ENCODE measurements at places on chromosomes 6 and 20.

DNA sequence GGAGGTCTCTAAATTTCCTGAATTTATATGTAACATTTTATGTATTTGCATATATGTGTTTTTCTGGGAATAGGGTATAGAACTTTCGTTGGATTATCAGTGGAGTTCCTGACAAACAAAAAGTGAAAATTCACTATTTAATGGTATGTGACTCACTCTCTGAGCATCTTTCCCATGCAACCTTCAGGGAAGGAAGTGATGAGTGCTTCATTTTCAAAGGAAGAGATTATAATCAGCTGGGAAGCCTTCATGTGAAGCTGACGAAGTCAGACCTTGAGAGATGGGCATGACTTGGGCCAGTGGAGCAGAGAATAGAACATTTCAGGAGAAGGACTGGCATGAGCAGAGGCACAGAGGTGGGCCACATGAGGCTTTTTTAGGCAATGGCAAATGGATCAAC is 72.7 kb downstream of the FAXC start:
- DNase-seq, result no peak

DNA sequence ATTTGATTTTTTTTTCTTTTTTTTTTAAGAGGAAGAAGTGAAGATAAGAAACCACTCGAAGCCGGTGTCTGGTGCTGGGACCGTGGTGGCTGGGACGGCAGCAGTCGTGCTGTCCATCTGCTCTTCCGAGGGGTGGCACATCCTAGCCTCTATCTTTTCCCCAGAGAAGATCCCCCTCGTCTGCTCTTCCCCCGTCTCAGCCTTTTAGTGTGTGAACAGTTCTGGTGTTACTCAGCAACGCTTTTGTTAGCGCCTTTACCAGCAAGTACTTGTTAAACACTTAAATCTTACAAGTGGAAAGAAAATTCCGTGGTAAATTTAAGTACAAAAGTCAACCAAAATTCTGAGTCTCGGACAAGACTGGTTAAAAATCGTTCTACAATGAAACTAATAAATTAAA is 90.1 kb downstream of the RSPH3 start:
- no peak for DNase-seq

GRCh38 chr20:61882716-61883615 is 182.7 kb downstream of the TAF4 start:
- no peak for DNase-seq

DNA sequence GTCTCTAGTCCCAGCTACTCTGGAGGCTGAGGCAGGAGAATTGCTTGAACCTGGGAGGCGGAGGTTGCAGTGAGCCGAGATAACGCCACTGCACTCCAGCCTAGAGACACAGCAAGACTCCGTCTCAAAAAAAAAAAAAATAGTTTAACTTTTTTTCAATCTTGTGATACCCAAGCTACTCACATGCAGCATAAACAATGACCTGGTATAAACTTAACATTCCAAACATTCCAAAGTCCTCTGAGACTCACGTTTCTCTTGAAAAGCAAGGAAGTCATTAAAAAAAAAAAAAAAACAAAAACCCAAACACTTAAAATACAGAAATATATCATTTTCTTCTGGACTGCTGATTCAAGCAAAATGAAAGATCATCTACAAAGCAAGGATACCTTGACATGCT is 14.3 kb downstream of the CRNKL1 start:
- DNase-seq, result no peak

DNA sequence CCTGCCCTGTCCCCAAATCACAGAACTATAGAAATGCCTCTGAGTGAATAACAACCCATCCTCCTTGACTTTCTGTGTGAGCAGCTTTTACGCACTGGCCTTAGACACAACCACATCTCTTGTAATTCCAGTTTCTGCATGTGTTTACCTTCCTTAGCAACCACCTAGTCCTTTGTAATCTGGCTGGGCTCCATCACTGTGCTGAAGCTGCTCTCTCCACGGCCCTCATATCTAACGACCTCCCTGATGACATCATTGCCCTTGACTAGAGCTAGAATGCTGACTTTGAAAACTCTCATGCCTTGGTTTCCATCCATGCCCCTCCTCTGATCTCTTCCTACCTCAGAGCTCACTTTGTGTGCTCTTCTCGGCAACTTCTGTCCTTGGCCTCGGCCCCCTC is 30.5 kb upstream of the GLP1R start:
- no peak for DNase-seq

DNA sequence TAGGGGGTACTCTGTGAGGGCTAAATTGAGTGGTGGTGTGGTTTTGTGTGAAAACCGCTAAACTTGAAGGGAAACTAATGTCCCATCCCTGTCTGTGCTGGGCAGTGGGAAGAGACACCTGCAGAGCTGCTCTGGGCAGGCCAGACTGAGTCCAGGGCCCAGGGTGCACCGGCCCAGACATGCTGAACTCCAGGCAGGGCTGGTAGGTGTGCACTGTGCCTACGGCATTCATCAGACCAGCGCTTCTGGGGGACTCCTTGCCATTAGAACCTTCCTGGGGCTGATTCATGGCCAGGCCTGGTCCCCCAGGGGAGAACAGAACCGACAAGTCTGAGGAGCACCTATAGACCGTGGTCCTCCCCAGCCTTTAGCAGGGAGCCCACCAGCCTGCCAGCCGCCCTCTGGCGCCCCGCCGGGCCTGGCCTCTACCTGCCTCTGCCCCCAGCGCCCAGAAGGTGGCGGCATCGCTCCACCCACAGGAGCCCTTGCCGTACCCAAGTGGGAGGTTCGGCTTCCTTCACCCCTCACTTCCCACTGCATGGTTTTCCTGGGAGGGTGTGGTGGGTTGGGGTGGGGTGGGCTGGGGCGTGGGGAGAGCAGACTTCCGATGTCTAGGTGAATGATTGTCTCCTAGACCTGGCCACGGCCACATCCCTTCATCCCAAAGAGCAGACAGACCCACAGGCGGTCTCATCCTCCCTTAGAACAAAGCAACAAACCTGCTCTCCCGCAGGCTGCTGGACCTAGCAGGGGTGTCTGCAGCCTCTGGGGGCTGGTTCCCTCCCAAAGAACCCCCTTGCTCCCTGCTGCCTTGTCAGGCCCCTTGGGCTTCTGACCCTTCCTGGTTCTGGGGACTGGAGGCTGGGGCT is 15.5 kb downstream of the CCDC167 start:
- peak; percentile 41 for DNase-seq

DNA sequence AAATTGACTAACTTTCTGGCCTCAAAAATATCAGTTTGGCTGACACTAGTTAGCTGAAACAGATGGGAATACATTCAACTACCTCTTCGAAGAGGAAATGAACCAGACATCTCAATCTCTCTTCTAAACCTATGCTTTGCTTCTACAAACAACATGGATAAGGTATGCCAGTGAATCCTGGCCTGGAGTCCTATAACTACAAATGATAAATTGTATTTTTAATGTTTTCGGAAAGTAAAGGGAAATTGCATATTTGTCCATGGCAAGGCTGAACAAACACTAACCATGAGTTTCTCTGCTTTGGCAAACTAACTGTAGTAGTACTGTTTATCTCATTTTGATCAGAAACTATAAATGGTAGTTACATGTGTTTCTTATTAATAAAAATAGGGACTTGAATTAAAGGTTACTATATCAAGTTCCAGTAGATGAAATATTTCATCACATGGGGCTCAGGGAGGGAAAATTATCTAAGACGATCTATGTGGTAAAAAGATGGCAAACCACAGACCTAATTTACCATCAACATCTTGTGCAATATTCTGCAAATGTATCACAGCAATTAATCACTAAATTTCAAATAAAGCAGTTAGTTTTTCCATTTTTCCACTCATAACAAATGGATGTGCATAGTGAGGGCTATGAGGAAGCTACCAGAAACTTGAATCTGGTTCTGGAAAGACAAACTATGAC is 76.8 kb downstream of the COL12A1 start:
- DNase-seq, result no peak

- DNase-seq, result no peak
Observed at GRCh38 chr20:26209171-26209941, 512.7 kb upstream of the ZNF337 start.

DNA sequence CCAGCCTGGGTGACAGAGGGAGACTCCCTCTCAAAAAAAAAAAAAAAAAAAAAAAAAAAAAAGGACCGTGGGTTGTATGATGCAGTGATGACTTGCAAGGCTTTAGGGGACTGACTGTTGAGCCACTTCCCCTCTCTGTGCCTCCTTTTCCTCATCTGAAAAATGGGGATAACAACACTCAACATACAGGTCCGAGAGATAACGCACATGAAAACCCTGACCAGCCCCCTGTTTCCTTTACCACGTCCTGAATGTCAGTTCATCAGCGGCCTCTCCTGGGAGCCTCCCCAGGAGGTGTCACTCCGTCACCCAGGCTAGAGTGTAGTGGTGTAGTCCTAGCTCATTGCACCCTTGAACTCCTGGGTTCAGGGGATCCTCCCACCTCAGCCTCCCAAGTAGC is 3.9 kb downstream of the SLA2 start:
- no peak for DNase-seq

- DNase-seq, result no peak
Observed at GRCh38 chr6:13992417-13993055, 67.8 kb downstream of the RNF182 start.

DNA sequence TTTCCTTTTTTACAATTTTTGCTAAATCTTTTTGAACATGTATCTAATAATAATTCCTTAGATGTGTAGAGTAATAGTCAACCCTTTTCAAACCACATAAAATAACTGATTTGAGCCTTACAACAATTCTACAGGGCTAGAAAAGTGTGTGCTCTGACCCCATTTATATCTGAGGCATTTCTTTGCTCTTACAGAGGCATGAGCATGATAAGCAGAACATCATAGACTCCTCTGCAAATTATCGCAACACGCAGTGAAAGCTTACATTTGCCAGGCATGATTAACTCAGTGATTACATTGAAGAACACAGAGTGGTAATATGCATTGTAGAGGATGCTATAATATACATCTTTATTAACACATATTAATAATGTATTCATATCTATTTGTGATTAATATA is 120.4 kb downstream of the SIM1 start:
- no peak for DNase-seq

DNA sequence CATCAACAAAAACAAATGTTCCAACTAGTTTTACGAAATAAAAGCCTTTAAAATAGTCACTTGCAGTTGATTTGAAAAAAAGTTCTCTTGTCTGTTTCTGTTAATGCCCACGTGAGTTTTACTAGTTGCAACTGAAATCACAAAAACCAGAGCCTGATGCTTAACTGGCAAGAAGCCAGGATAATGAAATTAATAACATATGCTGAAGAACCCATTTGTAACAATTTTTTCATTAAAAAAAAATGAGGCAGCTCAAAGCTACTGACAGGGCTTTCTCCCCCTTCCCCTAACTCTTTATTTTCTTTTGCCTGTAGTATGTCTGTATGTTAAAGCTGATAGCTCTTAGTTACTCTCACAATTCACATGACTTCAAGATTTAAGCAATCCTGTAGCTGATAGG is 132.7 kb upstream of the EYA4 start:
- DNase-seq, result no peak

DNA sequence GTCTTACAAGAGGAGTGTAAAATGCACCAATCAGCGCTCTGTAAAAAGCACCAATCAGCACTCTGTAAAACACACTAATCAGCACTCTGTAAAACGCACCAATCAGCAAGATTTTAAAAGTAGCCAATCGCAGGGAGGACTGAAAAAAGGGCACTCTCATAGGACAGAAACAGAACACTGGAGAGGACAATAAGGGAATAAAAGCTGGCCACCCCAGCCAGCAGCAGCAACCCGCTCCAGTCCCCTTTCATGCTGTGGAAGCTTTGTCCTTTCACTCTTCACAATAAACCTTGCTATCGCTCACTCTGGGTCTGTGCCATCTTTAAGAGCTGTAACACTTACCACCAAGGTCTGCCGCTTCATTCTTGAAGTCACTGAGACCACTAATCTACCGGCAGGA is 1.7 kb upstream of the AIG1 start:
- DNase-seq, result no peak

DNA sequence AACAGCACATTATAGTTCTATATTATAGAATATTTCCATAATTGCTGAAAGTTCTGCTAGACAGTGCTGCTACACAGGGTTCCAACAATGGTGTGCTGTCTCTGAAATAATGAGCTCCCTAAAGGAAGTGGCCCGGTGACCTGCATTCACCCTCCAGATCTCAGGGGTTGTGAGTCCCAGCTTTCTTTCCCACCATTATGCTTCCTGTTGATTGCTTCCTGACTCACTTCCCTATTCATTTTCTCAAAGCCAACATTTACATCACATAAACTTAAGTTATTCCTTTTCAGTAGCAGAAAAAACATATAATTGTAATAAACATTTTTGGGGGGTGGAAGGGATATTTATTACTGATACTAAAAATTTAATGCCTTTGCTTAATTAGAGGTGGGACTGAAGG is 12.9 kb upstream of the CCN6 start:
- no peak for DNase-seq

- DNase-seq, result no peak
Observed at GRCh38 chr20:64242003-64242796, 13.3 kb upstream of the PCMTD2 start.

GRCh38 chr6:169786349-169786748 is 34.9 kb downstream of the ERMARD start:
- DNase-seq, result no peak

DNA sequence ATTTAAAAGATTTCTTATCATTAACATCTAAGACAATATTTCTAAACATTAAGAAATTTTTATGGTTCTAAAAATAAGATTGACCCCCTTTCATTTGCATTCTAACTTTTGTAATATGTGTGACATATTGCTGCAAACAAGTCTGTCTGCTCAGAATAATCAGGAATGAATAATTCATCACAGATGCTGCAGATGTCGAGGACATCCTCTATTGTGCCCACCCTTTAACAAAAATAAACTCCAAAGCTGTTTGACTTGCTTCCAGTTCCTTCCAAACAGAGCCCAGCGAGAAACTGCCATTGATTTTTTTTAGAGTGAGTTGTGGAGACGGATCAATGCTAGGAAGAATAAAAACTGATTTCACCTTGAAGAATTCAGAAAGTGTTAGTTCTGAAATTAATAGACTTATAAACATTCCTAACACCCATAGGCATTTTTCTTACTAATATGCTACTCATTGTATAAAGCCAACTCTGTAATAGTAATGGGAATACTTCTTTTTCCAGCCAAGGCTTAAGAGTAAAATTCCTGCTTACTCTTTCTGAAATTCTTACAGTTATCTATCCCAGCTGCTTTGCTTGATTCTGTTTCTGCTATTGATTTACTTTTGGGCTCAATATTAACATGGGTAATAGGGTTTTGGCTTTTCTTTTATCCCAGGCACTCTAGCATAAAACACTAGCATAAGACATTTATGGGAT is 244.8 kb upstream of the FAM83B start:
- DNase-seq, result no peak

DNA sequence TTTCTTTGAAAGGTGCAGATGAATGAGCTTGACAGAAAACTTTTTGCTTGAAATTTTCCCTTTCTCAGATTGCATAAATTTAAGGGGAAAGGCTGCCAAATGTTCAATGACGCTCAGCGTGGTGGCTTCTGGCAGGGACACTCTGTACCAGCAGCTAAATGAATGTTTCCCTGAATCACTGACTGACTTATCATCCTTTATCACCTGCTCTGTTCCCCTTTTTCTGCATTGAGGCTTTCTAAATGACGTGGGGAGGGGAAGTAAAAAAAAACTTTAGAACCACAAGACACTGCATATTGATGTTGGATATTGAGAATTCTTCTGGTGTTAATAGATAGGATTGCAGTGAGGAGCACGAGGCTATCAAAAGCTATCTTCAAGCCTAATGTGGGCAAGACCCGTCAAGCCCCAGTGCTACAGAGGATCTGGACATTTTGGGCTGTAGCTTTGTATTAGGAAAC is 46.9 kb upstream of the ENPP5 start:
- DNase-seq, result no peak

Data from T1000 (cell line).